Stimulated activated CD8-positive, alpha-beta memory T cell treated with anti-CD3 and anti-CD28 coated beads, Interleukin-4, amount 100 ng/mL, for 24 hours (primary cell): ENCODE measurements at places on chromosomes 7 and 10.

GRCh38 chr10:4136121-4136520, 351.1 kb upstream of the KLF6 start:
- DNase-seq = no peak

- DNase-seq = no peak
Measured at GRCh38 chr10:34475274-34475646, 339.8 kb downstream of the PARD3 start.

DNA sequence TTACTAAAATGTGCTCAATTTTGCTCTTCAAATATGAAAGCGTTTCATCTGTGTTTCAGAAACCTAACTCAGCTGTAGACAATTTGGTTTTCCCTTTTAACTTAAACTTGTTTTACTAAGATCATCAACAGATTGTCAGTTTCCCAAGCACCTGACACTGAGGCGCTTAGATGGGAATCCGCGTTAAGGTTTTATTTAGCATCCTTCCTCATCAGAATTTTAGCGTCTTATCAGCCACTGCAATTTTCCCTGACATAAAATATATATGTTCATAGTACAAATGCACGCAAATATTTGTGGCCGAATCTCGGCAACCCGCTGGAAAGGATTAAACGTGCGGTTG, 1.2 kb downstream of the SGCE start:
- DNase-seq = no peak

DNA sequence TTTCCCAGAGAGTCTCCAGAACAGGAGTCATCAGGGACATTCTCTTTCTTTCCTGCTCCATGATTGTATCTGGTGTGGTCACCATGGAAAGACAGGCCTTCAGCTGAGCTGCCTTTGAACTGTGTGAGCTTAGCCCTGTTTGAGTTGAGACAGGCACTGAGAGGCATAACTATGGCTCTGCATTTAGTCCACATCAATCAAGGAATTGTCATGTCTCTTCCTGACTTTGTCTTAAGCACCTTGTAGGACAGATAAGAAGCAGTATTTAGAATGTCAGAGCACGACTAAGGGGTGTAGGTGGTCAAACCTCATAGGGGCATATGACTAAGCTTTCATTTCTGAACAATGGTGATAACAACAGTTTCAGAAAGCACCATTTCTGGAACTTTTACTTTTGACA, 53.5 kb downstream of the EPDR1 start:
- no peak for DNase-seq

- no peak for DNase-seq
Measured at GRCh38 chr10:90885176-90885575, 13.4 kb downstream of the RPP30 start.

DNA sequence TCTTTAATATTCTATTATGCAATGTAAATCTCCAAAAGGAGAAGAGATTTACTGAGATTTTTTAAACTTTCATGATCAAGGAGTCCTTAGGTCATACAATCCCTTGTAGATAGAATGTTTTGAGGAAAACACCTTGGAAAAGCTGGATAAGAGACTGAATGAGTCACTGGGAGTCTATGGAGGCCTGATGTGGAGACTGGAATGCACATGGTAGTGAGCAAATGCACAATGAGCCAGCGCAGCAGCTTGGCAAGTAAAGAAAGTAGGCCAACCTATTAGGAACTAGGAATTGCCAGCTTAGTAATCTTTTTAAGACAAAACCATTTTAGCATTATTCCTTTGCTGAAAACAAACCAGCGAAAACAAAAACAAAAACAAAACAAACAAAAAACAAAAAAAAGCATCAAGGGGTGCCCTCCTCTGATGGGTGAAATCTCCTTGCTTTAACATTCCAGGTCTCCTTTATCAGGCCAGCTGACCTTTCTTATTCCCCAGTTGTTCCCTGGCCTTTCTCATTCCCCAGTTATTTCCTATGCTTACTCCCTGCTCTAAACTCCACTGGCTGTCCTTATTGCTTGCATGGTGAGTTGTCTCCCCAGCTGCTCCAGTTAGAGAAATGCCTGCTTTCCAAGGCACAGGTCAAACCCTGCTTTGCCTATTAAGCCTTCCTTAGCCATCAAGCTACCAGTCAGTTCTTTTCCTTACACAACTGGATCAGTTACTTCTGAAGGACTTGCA, 135.8 kb downstream of the PLCE1 start:
- DNase-seq = no peak

- peak; percentile 21 for DNase-seq
Measured at GRCh38 chr10:70132098-70133029, at the start of gene AIFM2. TSS of gene AIFM2 (minus strand) at chr10:70132825. CDS start at chr10:70124084, 8,741 bp downstream.

DNA sequence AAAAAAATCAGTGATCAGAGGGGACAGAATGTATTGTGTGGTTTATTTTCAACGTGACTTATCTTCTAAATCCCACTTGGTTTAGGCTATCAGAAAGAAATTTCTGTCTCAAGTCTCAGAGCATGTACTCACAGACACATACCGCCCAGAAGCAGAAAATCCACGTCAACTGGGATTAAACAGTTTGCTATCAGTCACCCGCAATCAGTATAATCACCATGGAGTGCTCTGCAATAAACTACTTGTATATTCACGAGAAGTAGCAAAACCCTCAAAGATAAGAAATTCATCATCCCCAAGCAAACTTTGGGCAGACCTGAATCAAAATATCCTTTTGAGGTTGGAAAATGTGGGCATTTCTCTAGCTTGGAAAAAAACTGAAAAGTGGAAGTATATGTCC, 259.1 kb downstream of the FGFR2 start:
- no peak for DNase-seq

GRCh38 chr10:29949411-29950011, 109.9 kb downstream of the JCAD start:
- no peak for DNase-seq

DNA sequence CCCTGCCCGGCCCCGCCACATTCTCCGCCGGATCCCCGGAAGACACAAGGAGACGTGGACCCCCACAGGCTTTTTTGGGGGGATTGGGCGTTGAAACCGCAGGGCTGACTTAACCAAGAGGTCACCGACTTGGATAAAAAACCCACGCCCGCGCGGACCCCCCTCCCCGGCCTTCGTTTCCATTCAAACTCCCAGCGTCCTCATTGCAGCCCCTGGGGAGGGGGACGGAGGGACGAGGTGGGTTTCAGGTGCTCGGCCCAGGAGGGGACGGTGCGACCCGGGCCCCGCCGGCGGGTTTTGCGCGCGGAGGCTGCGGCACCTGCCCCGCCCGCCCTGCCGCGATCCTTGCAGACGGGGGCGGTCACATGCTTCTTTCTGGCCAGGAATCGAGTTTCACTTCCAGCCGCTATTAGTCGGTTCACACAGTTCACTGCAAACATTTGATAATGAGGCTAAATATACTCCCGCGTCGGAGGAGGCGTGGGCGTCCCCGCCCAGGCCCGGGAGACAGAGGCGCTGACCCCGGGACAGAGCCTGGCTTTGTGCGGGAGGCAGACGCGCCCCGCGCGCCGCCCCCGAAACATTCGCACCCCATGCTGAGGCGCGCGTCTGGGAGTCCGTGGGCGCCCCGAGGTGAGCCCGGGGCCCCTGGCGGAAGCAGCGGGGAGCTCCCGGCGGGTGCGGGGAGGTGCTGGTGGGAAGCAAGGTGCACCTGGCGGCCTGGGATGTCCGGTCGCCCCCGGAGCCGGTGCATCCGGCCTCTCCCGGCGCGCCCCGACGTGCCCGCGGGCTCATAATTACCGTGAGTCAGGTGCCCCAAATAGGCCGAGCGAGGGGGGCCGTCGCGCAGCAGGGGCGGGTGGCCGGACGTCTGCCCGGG, 2.7 kb upstream of the PDGFA start:
- no peak for DNase-seq

GRCh38 chr10:90051474-90051873, 350.1 kb downstream of the KIF20B start:
- no peak for DNase-seq

- DNase-seq = no peak
Measured at GRCh38 chr7:12158334-12159060, 52.6 kb upstream of the TMEM106B start.

DNA sequence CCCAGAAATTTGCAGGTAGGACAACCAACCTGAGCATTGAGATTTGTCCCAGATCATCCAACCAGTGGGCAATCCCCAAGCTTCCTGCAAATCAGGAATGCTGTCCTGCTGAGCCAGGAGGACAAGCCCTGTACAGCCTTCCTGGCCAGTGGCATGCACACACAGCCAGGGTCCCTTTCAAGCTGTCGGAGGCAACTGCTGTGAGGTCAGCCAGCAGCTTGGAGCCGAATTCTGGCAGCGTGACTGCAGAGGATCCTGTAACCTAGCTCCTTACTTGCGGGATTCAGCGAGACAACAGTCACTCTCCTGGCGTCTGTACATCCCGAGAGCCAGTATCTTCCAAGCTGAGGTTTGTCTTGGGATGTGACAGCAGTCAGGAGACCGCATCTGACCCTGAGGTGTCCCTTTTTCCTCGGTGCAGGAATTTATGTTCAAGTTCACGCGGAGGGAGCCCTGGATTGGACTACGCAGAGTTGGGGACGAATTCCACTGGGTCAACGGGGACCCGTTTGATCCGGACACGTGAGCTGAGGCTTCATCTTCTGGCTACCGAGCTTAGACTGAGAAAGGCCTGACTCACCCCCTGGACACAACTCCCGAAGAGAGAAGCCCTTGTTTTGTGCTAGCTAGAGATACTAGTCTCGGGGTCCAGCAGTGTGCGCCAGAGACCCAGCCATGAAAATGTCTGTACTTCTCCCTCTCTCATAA, 18.3 kb downstream of the CLEC2L start:
- DNase-seq = no peak

GRCh38 chr7:23907012-23907411, 197.0 kb downstream of the STK31 start:
- no peak for DNase-seq

- no peak for DNase-seq
Measured at GRCh38 chr7:88401009-88401623, 94.4 kb upstream of the STEAP4 start.

GRCh38 chr10:18625886-18626285, 25.5 kb downstream of the NSUN6 start:
- DNase-seq = no peak

GRCh38 chr10:13779748-13780147, 193.0 kb downstream of the PRPF18 start:
- no peak for DNase-seq

GRCh38 chr7:91824201-91824600, 56.3 kb downstream of the MTERF1 start:
- no peak for DNase-seq

DNA sequence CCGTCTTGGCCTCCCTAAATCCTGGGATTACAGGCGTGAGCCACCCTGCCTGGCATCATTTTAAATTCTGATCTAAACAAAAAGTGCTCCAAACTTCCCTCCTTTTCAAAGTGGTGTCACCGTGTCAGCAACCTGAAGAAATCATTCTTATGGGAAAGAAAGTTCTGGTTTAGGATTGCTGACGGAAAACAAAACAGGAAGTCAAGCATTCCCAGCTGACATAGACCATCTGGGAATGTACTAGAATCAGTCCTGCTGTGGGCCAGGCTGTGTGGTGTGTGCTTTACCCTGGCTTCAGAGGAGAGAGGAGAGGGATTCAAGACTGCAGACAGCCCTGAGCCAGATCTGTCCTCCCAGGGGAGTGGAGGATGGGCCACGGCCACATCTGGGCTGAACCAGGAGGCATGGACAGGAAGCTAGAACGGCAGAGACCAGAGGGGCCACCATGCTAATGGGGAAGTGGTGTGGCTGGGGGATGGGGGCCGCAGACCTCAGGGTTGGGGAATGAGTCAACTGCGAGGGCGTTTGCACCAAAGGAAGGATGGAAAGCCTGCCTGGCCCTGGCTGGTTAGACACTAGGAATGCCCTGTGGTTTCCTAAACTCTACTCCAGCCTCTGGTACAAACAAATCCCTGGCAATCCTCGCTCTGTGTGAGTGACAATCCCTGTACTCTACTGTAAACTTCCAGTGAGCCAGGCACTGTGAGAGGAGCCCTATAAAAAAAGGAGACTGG, 16.7 kb upstream of the CLIP2 start:
- DNase-seq = no peak

DNA sequence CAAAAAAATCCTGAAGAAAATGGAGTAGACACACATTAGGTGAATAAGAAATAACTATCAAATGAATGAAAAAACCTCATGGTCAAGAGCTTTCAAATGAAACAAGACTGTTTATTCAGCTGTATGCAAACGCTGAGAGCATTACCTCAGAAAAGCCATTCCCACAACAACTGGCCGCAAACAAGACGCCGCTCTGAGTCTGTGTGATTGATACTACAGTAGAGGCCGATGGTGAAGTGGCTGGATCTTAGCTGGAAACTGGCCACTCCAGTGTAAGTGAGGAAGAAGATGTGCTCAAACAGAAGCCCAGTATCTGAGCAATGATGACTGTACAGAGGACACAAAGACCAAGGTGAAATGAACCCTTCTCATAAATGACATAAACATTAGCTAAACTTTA, 252.4 kb upstream of the GHITM start:
- DNase-seq = no peak

DNA sequence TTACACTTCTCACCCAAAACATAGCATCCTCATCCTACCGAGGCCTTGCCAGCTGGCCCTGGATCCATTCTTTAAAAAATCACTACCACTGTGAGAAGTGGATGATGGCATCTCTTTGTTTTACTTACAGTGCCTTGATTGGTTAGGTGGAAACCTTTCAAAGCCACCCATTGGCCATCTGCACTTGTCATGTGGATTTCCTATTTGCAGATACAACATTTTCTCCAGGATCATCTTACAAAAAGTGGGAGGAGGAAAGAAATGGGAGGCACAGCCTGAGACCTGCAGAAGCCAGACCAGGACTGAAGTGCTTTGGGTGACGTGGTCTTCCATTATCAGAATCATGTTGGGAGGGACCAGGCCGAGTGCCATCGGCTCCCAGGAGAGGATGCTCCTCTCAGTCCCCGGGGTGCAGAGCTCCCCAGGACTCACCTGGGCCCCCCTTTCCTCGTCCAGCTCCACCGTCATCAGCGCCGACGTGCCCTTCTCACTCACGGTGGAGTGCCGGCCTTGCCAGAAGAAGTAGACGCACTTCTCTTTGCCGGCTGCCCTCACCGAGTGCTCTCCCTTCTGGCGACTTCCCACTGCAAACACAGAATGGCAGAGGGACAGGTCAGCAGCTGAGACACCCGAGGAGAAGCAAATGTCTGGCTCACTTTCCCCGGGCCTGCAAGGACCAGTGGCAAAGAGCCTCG, 161.2 kb downstream of the SVIL start:
- no peak for DNase-seq

GRCh38 chr10:31757831-31758230, 170.8 kb downstream of the ARHGAP12 start:
- DNase-seq = no peak

GRCh38 chr10:53135213-53135896, 362.8 kb upstream of the MBL2 start:
- DNase-seq = no peak
